ENCODE measurements at places on chromosomes 7 and 10. TPM values are rescaled to one million over a fixed set of nuclear protein-coding genes. Genes with fewer than 3 reads are reported as not detected.

The TRIM50 gene
- not detected for total RNA-seq

The SYT15B gene
- 0.24 TPM for total RNA-seq

The FXYD4 gene
- not detected for total RNA-seq

The HHEX gene
- 11.0 TPM for total RNA-seq

The SPOCK2 gene
- 0.26 TPM for total RNA-seq

The GJD4 gene
- not detected for total RNA-seq

The ASB10 gene
- total RNA-seq, result not detected

The GALNT17 gene
- not detected for total RNA-seq
